ENCODE measurements at places on chromosomes 2 and 18. TPM values are rescaled to one million over a fixed set of nuclear protein-coding genes. Genes with fewer than 3 reads are reported as not detected.

DNA sequence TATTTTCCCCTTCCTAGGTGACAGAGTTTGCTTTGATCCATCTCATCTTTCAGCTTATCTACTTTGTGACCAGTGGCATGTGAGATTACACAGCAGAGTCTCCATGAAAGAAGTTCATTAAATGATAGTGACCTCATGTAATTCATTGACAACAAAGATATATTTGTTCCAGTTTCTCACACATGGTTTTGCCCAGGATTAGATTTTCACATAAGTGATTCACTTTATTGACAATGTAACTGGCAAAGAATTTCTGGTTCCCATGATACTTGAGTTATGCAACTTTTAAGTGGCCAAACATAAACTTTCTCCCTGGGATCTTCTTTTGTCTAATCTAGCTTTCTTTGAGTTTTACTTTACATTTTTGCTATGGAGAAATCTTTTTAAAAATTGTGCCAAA is 50.0 kb downstream of the MC4R start:
- no peak for DNase-seq

GRCh38 chr2:177239932-177240630 is 24.4 kb downstream of the NFE2L2 start:
- DNase-seq, result no peak

DNA sequence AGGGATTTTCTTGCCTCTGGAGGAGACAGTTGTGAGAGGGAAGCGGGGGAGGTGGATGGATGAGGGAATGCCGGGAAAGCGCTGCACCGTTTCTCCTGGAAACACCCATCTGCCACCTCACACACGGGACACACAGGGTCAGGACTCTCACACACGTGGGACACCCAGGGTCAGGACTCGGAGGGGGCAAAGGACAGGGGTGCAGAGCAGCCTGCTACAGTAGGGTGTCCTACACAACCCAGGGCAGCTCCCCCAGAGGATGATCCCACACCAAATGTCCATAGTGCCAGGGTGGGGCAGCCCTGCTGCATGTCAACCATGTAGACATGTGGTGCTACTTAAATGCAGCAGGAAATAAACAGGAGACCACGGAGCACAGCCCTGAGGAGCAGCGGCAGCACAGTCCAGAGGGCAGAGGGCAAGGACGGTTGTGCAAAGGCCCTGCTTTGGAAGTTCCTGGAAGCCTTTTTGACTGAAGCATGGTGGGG is 5.1 kb downstream of the RAMP1 start:
- DNase-seq, result no peak

GRCh38 chr18:34738175-34738894 is 28.2 kb downstream of the DTNA start:
- no peak for DNase-seq

- no peak for DNase-seq
Observed at GRCh38 chr2:46461709-46462171, 17.6 kb upstream of the TMEM247 start.

- DNase-seq, result peak; percentile 60
Observed at GRCh38 chr2:60808330-60808801, 52.3 kb downstream of the PAPOLG start.

- DNase-seq, result no peak
Observed at GRCh38 chr2:124822516-124822915, 797.4 kb downstream of the CNTNAP5 start.

GRCh38 chr2:41869542-41870264 is 178.1 kb upstream of the PKDCC start:
- DNase-seq, result peak; percentile 85

DNA sequence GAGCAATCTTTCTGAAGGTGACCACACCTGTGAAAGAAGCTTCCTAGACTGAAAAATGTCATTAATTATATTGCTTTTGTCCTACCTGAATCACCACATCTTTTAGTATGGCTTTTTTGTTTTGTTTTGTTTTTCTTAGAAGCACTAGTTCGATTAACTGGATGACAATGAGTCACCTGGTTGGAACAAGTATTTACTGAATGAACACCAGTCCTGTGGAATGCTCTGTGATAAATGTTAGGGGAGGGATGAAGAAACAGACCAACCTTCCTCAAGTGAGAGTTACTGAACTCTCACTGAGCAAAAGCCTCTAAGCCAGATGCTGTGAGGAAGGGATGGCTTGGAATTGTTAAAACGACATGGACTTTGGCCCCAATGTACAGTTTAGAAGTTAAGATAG is 26.8 kb upstream of the DCC start:
- DNase-seq, result no peak

DNA sequence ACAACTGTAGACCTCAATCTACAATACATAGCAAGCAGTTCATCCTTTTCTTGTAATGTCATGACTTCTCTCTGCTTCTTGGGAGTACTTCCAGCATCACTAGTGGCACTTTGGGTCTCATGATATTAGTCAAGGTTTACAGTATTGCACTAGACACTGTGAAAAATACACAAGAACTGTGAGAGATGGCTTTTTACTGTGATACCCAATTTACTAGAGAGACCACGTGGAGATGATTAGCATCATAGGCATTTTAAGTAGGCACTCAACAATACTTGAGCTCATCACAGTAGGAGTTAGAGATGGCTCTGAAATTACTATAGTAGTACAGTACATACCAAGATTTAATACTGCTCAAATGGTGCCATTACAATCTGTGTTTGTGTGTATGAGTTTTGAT is 112.8 kb upstream of the EML6 start:
- DNase-seq, result no peak

GRCh38 chr2:225030203-225030602 is 12.1 kb downstream of the DOCK10 start:
- no peak for DNase-seq

DNA sequence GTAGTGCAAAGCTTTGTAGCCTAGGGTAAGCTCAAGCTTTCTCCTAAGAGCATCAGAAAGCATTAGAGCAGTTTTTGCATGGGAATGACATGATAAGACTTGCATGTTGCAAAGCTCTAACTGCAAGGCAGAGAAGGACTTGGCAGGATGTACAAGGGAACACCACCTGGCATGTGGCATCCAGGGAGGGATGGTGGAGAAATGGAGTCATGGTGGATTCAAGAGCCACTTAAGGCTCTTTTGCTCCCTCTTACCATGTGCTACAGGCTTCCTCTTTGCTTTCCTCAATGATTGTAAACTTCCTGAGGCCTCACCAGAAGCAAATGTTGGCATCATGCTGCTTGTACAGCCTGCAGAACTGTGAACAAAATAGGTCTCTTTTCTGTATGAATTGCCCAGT is 266.0 kb downstream of the GLI2 start:
- DNase-seq, result no peak

GRCh38 chr2:168156661-168157060 is 90.7 kb downstream of the STK39 start:
- no peak for DNase-seq

- DNase-seq, result no peak
Observed at GRCh38 chr2:203669820-203670219, 36.6 kb upstream of the CD28 start.

GRCh38 chr2:163735685-163736432 is at the start of gene FIGN:
TSS of gene FIGN (minus strand) at chr2:163736008. CDS start at chr2:163734927, 1,081 bp downstream.
- DNase-seq, result peak; percentile 83

GRCh38 chr2:62783679-62784078 is 78.2 kb downstream of the EHBP1 start:
- DNase-seq, result no peak

- DNase-seq, result no peak
Observed at GRCh38 chr18:73893880-73894279, 253.8 kb downstream of the FBXO15 start.

DNA sequence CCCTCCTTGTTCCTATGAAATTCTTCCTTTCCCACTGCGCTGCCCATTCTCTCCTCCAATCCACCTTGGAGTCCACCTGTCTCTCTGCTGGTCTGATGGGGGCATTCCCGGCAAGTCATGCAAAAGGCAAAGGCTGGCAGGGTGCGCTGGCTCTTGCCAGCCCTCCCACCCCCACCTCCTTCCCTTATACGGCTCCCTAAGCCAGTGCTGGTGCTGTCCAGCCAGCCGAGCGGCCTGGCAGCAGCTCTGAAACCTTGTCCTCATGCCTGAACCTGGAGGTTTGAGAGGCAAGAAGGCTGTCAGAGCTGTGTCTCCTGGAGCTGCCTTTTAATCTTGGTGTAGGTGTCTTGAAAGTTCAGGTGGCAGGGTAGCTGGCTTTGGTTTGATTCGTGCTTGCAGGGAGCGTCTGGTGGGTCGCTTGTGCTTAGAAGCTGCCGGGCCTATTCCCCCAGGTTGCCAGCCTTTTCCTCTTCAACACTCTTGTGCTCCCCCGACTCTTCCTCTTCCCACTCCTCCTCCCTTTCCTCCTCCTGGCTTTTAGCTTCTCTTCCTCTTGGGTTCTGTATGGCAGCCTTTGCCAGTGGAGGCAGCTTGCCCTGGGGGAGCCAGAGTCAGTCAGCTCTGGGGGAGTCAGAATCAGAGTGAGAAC is 748 bp downstream of the LIPG start:
- no peak for DNase-seq

DNA sequence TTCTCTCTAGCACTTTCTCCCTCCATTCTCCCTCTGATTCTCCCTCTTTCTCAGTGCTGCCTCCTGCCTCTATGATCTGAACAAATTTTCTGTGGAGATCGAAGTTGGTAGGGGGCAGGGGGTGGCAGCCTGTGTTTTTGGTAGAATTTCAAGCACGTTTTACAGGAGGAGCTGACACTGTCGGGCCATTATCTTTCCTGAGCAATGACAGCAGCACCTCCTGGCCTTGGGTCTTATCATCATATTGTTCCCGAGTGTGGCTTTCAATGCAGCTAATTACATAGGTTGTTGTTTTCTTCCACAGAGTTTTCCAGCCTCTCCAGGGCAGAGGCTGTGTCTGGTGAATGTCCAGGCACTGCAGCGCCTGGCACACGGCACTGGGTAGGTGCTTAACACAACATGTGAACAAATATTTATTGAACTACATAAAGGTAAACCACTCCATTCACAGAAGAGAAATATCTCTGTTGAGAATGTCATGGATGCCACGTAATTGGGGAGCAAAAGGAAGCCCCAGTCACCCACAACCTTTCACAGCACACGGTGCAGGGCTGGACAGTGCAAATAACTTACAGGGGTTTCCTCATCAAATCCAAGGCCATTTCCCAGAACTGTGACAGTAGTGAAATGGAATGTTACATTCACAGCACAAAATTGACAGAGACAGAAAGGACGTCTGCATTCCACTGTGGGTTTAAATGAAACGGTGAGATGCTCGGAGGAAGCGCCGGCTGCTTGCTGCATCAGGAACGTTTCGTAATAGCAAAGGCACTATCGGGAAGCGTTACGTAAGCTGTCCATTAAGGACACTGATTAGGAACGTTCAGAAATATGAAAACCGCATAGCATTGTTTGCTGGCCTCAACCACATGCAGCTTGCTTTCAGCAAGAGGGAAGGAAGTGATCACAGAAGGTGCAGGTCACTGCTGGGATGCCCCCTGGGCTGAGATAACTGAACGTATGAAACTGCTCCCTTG is 6.5 kb upstream of the KCNG2 start:
- DNase-seq, result no peak

GRCh38 chr18:43952398-43952797 is 675.1 kb upstream of the SYT4 start:
- no peak for DNase-seq

DNA sequence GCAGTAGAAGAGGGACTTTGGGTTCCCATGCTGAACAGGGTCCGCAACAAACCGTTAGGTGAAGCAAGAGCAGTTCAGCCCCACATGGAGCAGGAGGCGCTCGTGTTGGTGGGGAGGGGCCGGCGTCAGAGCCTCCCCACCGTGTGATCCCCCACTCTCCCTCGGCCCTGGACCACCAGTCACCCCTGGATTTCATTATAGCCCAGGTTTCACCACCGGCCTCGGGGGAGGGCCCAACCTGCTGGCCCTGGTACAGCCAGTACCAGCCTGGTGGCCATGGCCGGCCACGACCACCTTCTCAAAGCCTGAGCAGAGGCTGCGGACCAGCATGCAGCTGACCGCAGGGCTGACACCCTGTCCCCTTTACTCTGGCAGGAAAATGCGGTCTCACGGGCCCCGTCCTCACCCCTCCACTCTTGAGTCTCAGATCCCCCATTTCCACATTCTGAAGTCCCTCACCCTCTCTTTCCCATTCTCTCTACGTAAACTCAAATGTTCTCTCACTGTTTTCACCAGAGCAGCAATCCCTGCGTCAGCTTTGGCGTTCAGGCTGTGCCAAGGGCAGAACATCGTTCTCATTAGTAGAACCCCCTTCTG is 8.6 kb downstream of the MLPH start:
- DNase-seq, result no peak

DNA sequence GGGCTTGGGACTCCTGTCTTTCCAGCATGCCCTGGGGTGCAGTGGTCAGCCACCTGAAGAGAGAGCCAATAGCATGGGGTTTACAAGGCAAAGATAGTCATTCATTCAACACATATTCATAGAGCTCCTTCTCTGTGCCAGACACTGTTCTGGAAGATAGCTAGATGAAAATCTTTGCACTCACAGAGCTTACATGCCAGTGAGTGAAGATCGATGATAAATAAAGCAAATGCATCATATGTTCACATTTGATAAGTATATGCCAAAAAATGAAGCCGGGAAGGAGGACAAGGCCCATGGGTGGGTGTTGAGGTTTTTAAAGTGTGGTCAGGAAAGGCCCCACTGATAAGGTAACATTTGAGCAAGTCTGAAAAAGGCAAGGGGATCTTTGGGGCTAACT is 130.8 kb upstream of the CDCA7 start:
- no peak for DNase-seq

GRCh38 chr2:159290289-159290907 is 3.9 kb upstream of the WDSUB1 start:
- DNase-seq, result no peak

CCT4 gene
- 146 TPM for total RNA-seq

TUBA4A gene
- 25.4 TPM for total RNA-seq

SLC11A1 gene
- 0.39 TPM for total RNA-seq

KLF11 gene
- total RNA-seq, result 11.8 TPM

CBLN2 gene
- total RNA-seq, result 6.2 TPM

TDRD15 gene
- total RNA-seq, result not detected

IGFBP2 gene
- 121 TPM for total RNA-seq

VWC2L gene
- 0.17 TPM for total RNA-seq

PSME4 gene
- total RNA-seq, result 59.0 TPM

Data from type B pancreatic cell (in vitro differentiated cells).